Central memory CD4-positive, alpha-beta T cell (primary cell): ENCODE measurements at places on chromosomes 11 and 22.

DNA sequence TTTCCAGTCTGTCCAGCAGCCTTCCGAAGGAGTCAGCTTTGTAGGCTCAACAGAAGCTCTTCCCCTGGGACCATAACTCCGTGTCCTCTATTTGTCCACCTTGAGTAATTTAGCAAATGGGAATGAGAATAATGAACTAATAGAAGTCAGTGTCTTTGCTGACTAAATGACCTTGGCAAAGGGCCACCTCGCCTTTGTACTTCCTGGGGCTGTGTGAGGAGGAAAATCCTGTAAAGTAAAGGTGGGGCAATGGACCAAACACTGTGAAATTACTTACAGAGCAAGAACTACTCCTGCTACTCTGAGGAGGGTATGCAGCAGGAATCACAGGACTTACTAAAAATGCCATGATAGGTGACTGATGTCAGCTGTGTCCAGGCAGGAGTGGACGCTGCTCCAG, 36.2 kb upstream of the CSNK2A3 start:
- DNase-seq, result no peak

DNA sequence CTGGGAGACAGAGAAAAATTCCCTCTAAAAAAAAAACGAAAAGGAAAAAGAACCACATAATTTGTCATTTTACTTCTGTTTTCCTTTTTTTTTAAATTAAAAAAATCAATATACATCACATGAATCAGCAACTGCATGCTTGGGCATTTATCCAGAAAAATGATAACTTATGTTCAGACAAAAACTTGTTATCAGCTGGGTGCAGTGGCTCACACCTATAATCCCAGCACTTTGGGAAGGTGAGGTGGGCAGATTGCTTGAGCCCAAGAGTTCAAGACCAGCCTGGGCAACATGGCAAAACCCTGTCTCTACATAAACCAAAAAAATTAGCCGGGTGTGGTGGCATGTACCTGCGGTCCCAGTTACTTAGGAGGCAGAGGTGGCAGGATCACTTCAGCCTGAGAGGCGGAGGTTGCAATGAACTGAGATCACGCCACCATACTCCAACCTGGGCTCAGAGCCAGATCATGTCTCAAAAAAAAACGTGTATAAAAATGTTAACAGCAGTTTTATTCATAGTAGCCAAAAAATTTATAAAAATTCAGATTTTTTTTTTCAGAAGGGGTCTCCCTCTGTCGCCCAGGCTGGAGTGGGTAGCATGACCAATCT, 28.5 kb downstream of the AMBRA1 start:
- DNase-seq, result no peak

DNA sequence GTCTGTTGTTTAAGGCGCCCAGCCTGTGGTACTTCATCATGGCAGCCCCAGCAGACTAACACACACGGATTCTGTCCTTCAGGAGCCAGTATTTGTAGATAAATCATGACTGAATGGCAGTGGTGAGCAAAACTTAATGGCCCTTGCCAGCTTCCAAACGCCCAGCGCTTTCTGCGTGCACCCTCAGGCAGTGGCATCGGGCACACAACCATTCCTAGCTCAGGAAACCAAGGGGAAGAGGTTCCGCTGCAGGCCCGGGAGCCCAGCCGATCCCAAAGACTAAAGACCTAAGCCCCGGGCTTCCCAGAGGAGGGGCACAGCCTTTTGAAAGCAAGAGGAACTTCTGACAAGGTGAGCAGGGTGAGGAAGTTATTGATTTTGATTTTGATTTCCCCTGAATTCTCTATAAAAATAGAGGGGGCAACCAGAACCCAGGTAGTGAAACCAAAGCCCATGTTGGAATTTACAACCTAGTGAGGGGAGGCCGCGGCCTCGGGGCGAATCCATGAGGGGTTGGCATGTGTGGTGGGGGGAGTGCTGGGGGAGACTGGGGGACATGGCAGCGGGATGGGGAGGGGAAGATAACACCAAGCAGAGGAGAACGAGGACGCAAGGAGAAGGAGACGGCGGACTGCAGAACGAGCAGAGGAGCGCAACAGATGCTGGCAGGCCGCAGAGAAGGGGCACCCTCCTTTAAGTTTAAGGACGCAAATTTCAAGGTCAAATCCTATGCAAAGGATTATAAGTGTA, 79.9 kb upstream of the SEPTIN5 start:
- no peak for DNase-seq

DNA sequence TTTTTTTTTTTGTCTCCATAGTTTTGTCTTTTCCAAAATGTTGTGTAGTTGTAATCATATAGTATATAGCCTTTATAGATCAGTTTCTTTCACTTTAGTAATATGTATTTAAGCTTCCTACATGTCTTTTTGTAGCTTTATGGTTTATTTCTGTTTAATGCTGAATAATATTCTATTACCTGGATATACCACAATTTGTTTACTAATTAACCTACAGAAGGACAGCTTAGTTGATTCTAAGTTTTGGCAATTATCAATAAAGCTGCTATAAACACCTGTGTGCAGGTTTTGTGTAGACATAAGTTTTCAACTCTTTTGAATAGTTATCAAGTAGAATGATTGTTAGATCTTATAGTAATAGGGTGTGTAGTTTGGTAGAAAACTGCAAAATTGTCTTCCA, 130.3 kb upstream of the CARD18 start:
- DNase-seq, result no peak

- no peak for DNase-seq
These were observed 33.7 kb downstream of the APLP2 start for GRCh38 chr11:130103296-130103814.

GRCh38 chr11:111472228-111472627, 40.0 kb downstream of the BTG4 start:
- no peak for DNase-seq
